ENCODE measurements at places on chromosomes 6 and 20.

GRCh38 chr20:59569305-59569704 is 35.0 kb upstream of the PHACTR3 start:
- DNase-seq = no peak

DNA sequence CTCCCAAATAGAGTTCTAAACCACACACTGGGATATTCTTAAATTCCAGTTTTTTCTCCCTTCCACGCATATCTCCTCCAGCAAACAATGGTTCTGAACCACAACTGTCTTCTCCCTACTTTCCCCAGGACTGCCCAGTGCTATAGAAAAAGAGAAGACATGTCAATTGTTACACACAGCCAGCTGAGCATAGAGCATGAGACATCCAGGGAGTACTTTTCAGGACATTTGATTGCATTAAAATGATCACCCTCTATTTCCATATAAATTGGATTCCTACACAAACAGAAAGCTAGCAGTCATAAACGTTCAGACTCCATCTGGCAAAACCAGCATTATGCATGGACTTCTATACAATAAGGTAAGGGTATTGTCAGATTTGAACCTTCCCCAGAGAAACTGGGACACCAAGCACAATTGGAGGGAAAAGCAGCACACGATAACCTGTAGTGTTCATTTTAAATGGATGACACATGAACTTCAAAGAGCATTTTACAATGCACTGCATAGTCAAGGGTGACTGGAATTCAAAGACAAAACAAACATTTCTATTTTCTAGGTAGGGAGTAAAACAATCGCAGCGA is 93.1 kb upstream of the HEY2 start:
- no peak for DNase-seq

DNA sequence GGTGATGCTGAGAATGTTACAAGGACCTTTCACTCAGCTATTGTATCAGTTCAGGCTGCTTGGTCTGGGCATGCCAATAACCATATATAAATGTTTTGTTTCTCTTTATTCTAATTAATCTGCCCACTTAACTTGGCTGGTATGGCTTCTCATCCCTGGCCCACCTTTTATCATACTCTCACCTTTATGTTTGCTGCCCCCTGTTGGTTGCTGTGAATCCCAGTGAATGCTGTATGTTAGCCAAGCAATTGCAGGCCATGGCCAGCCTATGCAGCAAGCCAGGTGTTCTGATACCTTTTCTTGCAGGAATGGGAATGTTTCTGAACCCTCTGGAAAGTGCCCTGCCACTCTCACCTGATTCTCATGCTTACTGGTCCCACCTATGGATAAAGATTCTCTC is 54.6 kb downstream of the PCSK2 start:
- no peak for DNase-seq

- DNase-seq = peak; percentile 19
These were observed 89.6 kb upstream of the NHSL1 start for GRCh38 chr6:138588805-138589434.

- no peak for DNase-seq
These were observed 9.9 kb upstream of the CABLES2 start for GRCh38 chr20:62416651-62417637.

DNA sequence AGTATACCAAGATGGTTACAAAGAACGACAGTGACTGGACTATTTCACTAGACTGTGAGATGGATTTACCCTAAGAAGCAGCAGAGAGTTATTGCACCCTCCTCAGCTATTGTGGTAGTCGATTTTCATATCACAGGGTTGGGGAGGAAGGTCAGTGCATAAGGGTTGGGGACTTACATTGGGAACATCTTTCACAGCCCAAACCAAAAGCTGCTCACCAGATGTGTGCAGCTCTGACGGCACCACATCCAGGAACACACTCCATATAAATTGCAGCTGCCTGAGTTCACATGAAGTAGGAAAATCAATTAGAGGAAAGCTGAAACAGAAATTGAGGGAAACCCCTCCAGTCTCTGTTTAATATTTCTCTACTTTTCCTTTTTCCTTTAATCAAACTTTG is 470.5 kb upstream of the NRSN1 start:
- DNase-seq = no peak

DNA sequence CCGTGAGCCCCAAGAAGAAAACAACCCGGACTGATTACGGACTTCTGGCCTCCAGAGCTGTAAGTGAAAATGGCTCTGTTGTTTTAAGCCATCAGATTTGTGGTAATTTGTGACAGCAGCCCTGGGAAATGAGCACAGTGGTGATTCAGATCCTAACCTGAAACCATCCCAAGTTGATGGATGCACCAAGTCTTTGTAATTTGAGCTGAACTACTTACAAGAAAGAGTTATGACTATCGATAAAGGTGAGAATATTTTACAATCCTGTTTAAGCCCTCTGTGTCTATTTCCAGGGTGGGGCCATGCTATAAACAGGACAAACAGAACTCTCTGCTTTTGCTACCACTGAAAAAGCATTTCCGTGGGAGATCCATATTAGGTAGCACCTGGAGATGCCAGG is 19.1 kb upstream of the RIN2 start:
- DNase-seq = no peak

- DNase-seq = no peak
These were observed 10.7 kb downstream of the DLL1 start for GRCh38 chr6:170279977-170280688.

DNA sequence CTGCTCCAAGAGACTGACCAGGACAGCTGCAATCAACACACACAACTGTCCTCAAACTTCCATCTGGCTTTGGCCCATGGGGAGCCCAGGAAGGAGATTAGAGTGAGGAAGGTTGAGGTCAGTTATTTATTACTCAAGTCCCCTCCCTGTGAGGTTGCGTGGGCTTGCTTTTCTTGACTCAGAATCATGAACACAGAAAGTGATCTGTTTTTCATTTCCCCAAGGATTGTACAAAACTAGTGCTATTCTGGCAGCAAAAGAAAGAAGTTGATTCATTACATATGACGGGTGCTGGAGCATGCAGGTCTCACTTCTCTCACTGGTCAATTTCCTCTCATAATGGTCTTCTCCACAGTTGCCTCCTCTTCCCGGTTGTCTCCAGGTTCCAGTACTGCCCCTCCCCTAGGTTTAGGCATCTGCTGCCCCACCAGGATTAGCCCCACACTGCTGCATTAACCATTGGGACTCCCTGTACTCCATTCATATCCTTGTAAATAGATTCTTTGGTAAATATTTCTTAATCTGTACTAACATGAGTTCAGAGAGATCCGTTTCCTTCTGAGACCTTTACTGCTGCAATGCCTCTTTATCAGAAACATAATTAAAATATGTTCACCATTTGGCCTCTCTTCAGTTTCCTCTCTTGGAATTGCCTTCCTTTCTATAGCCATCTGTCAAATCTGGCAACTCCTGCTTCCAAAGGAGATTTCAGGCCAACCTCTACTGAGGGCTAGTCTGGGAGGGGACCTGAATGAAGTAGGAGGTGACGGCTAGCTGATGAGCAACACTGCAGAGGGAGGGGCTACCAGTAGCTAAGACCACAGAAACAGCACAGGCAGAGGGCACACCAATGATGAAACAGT is 888.8 kb downstream of the QKI start:
- no peak for DNase-seq

- DNase-seq = peak; percentile 53
These were observed at the start of gene SOBP for GRCh38 chr6:107489636-107490565. TSS of gene SOBP (plus strand) at chr6:107490117. CDS start at chr6:107490617, 500 bp downstream.

GRCh38 chr6:38221251-38221650 is 401.7 kb downstream of the ZFAND3 start:
- no peak for DNase-seq

- no peak for DNase-seq
These were observed 117.5 kb downstream of the PLCB4 start for GRCh38 chr20:9186396-9186795.

GRCh38 chr20:60585651-60586050 is 627.4 kb downstream of the CDH26 start:
- DNase-seq = no peak

DNA sequence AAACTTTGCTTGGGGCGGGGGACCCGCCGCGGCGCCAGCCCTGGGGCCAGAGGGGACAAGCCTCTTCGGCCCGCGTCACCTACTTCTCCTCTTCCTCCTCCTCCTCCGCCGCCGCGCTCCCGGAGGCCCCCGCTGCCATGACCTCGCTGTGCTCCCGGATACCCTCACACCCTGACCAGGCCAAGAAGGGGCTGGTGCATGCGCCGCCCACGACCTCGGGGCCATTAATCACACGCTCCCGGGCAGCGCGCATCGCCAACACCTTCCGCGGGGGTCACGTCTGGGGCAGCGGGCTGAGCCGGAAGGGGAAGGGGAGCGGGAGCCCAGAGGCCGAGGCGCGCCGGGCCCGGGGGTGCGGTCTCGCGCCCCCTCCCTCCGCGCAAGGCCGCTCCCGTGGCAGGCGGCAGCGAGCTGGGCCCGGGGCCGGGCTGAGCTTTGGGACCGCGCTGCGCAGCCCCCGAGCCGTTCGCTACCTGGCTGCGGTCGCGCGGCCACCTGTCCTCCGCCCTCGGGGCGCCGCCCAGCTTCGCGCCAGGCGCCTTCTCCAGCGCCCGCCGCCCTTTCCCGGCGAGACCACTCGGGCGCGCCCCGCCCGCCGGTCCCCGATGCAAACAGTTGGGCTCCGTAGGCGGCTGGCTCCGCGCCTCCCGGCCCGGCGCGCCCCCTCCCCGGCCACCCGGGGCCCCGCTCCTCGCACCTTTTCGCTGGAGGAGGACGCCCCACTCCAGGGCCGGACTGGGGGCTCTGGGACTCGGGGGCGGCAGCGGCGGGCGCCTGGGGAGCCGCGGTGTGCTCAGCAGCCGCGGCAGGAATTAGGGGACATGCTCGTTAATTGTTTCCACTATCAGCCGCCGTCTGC is 575 bp upstream of the CNR1 start:
- DNase-seq = no peak

DNA sequence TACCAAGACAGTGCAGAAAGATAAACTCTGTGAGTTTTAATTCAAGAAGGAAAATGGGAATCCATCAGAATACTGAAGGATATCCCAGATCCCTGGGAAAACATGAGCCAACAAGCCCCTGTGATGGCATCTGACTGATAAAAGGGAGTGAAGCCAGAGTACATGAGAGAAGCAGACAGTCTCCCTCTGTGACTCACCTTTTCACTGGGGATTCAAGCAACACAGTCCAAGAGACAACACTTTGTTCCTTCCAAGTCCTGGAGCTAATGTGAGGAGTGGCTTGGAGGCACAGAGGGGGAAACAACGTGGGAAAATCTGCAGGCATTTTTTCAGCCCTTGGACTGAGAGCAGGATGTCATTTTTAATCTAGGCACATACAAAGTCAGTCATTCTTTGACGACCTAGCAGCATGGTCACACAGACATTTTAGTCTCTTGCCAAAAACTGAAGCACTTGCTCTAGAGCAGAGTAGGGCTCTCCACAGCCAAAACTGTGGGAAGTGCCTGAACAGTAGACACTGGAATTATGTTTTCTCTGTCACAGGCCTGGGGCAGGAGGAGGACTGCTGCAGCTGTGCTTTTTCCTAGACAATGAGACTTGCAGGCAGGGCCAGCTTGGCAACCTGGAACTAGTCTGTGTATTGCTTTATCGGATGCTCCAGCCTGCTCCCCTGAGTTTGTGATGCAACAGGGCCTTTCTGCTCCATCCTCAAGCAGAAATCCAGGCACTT is 465.0 kb upstream of the GJE1 start:
- no peak for DNase-seq

DNA sequence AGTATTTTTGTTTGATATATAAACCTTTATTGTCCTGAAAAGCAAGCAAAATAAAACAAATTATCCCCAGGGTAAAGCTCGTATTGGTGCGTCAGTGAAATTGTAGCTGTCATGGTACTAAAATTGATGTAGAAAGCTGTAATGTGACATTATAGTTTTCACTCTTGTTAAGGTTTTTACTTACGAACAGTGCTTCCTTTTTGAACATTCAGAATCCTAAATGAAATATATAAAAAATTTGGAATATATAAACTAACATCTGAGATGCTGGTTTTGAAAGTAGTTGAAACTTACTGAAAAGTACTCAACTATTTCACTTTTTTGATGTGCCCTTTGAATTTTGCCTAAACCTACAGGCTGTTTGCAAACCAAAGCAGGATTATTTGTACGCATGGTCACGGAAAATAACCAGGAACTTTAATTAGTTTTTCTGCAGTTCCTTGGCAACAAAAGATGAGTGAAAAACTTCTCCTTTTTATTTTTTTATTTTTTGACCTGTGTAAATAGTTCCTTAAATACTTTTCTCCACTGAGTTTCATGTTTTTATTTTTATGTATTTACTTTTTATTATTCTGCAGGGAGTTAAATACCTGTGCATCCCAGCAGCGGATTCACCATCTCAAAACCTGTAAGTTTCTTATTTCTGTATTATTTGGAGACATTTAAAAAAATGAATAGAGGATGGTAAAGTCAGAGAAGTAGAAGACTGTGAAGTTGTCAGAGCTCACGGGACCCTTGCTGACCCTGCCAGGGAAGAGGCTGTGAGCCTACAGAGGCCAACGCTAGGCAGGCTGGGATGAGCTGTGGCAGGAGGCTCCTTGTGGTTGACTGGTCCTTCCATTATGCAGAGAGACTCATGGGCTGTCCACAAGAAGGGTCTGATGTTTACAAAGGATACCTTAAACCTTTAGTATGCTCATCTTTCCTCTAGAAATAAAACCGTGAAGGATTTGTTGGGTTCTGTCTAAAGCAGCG is 42.5 kb downstream of the DUSP22 start:
- DNase-seq = no peak

DNA sequence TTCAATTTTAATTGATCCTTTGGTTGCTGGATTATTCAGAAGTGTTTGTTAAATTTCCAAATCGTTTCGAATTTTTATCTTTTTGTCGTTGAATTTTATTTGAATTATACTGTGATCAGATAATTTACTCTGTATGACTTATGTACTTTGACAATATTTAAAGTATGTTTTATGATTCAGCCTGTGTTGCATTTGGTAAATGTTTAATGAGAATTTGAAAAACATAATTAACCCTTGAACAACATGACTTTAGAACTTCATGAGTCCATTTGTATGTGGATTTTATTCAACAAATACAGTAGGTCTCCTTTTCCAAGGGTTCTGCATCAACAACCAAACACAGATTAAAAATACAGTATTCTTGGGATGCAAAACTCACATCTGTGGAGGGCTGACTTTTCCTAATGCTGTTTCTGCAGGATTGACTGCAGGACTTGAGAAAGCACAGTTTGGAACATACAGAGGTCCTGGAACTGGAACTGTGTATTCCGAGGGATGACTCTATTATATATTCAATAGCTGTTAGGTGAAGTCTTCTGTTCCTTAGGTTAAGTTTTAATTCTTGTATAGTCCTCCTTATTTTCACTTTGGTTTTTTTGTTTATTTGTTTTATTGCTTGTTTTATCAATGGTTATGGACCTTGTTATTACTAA is 40.5 kb downstream of the FAM83B start:
- DNase-seq = no peak

DNA sequence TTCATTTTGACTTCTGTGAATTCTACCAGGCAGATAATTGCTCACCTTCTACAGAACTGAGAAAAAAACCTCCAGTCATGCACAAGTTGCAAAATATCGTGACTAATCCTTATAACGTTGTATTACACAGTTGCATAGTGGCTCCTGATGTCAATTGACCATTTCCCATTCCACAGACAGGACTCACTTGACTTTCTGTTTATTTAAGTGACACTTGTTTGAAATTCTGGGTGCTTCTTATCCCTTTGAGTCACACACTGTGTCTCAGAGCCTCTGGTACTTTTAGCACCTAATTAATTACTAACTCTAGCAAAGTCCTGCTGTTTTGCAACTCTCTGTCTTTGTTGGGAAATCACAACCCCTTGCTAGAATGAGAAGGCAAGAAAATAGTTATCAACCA is 16.2 kb upstream of the RSPO3 start:
- DNase-seq = no peak

- DNase-seq = no peak
These were observed 25.2 kb upstream of the FYN start for GRCh38 chr6:111898452-111898851.

All from stimulated activated CD8-positive, alpha-beta memory T cell treated with anti-CD3 and anti-CD28 coated beads, Interleukin-4, amount 100 ng/mL, for 24 hours (primary cell).